NAMALWA (cell line): ENCODE measurements at places on chromosomes 4 and X.

DNA sequence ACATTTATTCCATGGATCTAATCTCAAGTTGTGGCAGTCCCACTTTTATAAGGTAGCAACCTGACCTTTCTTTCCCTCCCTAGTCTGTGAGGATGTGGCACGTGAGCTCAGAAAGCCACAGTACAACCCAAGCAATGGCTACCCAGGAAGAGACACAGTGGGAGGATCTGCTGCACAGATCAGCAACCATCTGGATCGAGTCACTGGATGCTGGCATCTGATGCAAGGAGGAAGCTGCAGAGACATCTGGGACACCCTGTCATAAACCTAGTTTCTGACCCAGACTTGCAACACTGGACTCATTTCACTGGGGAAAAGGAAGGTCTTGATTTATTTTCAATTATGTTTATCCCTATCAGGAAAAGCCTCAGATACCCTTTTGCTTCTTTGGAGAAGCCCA, 327.1 kb downstream of the PAPSS1 start:
- no peak for DNase-seq

DNA sequence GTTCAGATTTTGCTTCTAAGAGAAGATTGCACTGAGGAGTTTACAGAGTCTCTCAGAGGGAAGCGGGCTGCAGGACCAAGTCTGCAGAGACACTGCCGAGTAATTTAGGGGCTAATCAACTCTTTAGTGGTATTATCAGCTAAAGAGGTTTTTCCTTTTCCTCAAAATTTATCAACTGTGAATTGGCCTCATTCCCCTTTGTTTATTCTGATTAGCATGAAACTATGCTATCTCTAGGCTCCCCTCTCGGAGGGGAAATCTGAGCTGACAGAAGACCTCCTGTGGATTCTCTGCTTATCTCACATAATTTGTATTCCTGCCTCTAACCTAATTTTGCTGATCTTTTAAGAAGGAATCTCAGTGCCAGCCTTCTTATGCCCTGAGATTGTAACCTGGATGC, 201.0 kb downstream of the DCTD start:
- no peak for DNase-seq

- no peak for DNase-seq
Observed at GRCh38 chr4:77209936-77210335, 52.9 kb downstream of the CCNG2 start.

DNA sequence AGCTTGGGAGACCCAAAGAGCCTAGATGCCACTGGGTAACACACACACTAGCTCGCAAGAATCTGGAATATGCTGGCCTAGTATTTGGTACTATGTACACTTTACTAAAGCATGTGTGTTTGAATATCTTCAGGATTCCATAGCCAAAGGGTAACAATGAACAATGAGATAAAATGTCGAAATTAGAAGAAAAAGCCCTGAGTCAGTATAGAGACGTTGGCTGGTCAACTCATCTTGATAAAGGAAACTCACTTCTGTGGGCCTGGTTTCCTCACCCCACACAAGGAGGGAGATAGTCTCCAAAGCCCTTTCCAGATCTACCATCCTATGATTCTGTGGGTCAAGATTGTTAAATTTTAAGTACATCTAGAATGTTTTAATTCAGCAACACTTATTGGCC, 6.9 kb downstream of the ZDHHC9 start:
- no peak for DNase-seq

DNA sequence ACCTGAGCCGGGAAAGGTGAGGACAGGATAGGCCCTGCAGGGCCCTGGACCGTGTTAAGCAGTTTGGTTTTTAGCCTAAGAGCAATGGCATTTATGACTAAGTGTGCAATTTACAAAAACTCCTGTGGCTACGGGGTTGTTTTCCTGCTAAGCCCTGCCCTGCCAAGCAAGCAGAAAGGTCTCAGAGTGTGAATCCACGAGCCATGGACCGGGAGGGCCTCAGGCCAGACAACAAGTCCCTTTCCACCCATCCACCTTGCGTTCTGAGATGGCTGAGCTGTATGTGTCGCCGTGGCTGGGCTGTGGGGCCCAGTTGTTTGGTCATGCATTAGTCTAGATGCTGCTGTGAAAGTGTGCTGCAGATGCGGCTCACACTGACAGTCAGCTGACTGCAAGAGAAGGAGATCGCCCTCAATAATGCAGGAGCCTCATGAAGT, 33.9 kb upstream of the AFAP1 start:
- DNase-seq = no peak

GRCh38 chr4:85571008-85571407, 96.1 kb downstream of the ARHGAP24 start:
- no peak for DNase-seq

DNA sequence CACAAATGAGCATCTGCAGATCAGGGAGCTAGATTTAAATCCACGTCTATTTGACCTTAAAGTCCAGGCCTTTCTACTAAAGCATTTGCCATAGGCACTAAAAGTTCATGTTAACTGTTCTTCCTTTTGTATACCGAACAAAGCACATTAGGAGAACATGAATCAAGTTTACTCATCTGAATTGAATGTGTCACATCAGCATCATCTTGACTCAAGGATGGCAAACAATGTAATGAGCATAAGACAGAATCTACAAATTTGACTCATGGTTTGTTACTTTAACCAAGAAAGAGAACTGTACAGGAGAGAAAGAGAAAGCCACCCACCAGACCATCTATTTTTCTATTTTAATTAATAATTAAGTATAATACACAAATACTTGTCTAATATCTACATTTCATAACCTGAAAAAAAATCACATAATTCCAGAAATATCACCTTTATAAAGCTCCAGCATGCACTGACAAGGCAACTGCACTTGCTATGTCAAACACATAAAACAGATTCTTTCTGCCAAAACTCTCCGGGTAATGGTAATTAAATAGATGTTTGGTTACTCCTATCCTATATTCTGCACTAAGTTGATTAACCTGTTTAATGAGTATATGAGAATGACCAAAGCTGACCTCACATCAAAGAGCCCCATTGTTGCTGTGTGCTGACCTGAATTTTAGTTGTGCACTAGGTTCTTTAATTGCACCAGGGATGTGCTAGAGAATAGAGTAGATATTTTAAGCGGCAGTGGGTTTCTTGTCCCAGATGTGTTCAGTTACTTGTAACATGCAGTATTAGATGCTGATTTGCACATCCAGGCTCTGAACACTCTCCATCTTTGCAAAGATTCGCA, 42.5 kb upstream of the LEF1 start:
- no peak for DNase-seq

- DNase-seq = no peak
Observed at GRCh38 chrX:71081330-71082123, 13.4 kb upstream of the SNX12 start.

DNA sequence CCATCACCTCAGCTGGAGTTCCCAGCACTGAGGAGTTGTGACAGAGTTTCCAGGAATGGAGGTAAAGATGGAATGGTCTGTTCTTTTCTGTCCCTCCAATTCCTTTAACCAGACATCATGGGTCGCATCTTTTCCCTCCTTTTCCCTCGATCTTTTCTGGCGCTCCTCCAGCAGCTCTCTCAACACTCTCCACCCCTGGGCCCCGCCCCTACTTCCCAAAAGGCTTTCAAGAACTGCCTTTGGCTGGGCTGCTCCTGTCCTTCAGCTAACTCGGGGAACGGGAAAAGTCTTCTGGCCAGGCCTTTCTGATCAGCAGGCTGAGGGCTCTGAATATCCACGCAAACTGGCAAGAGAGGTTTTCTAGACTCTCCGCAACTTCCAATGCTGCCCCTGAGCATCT, 34.0 kb downstream of the UTP14A start:
- DNase-seq = no peak

DNA sequence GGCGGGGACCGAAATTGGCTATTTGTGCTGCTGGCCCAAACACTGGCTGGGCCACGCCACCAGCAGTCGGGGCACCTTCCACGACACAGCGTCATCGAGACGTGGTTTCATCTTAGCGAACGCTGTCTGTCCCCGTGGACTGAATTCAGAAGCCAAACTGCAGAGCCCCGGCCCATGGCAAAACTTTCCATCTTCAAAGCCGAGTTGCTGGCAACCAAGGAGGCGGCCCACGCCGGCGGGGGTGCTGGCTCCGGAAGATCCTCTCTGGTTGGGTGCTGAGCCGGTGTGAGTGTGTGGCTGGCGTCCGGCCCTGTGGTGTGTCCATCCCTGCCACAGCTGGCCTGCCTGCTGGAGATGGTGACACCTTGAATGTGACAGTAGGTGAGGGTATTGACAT, 96.6 kb upstream of the ADRA2C start:
- DNase-seq = no peak

- no peak for DNase-seq
Observed at GRCh38 chrX:71214604-71215337, 8.3 kb upstream of the GJB1 start.

DNA sequence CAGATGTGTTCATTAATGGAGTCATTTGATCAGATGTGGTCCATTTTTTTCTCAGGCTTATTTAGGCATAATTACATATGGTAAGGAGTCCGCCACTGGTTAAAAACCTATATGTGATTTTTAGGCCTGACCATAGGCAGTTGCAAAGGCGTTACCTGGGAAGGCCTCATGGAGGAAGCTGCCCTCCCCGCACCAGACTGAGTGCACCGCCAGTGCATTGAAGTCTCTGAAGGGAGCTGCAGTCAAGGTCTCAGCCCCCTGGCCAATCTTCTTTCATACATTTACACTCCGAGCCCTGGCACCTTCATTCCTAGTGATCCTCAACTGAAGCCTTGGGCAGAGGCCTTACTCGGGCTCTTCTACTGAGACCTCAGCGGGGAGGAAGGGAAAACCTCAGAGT, 898.2 kb upstream of the AGA start:
- DNase-seq = no peak

DNA sequence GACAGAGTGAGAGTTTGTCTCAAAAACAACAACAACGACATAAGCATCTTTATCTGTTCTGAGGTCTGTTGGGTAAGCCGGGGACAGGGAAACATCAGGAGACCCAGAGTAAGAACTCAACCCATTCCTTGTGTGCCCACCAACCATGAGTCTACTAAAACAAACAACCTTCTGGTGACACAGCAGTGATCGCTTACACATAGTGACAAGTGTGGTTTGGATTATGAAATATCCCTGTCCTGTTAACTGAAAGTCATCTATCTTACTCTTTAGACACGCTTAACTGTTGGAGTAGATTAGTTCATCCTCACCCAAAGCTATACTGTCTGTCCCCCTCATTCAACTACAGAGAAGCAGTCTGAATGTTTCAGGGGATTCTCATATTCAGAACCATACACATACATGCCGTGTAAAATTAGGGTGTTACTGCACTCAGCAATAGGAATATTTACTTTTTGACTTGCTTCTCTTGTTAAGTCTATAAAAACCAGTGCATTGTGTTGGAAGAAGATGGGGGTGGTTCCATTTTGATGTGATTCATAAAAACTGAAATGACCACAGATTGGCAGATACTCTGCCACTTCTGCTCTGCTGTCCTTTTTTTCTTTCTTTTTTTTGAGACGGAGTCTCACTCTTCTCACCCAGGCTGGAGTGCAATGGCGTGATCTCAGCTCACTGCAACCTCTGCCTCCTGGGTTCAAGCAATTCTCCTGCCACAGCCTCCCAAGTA, 27.4 kb downstream of the PHKA2 start:
- DNase-seq = no peak

DNA sequence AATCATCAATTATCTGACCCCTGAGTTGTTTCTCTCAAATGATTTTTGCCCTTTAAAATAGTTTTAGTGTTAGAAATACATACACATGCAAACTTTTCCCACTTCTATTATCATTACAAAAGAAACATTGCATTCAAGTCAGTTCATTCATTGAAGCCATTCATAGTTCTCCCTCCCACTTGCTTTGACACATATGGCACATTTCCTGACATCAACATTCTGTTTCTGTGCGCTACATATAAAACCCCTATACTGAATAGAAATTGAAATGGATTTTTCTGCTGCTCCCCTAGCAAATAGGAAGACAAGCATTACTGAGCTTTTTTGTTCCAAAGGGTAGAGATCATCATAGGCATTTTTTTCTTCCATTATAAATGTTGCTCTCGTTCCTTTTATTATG, 497.9 kb upstream of the PCDH10 start:
- no peak for DNase-seq

- DNase-seq = peak; percentile 84
Observed at GRCh38 chrX:19840899-19841648, 46.3 kb downstream of the SH3KBP1 start.

DNA sequence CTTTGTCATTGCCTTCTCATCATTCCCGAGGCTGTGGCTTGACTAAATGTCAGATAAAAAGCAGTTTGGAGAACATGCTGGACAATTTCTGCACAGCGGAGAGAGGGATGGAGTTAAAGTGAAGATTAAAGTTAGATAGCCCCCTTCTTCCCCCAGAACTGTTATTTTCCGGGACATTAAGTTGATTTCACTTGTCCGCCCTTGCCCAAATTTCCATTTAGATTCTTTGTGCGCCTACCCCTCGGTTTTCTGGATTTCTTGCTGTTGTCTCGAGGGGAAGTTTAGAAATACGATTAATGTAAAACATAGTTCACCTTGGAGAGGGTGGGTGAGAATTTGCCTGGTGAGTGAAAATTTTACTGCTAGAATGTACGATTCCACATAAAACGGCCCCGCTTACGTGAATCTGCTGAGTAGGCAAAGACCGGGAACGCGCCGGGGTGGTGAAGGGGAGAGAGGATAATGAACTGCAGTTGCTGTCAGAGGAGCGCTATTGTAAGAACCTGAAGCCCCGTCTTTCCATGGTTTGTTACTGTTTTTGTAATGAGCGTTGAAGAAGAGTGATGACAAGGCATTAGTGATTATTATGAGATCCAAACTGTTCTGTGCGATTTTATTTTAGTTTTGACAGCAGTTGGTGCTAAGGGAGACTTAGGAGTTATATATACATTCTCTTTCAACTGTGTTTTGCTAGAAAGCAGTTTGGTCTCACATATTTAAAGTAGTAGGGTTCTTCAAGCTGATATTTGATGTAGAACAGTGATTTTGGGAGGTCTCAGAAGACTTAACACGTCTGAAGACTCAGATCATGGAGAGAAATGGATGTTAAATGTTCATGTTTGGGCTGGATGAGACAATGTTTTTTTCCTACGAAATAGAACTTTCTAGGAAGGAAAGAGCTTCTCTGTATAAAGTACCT, 73.0 kb downstream of the AFF1 start:
- DNase-seq = peak; percentile 50

- no peak for DNase-seq
Observed at GRCh38 chrX:5823903-5824302, 404.8 kb downstream of the NLGN4X start.

DNA sequence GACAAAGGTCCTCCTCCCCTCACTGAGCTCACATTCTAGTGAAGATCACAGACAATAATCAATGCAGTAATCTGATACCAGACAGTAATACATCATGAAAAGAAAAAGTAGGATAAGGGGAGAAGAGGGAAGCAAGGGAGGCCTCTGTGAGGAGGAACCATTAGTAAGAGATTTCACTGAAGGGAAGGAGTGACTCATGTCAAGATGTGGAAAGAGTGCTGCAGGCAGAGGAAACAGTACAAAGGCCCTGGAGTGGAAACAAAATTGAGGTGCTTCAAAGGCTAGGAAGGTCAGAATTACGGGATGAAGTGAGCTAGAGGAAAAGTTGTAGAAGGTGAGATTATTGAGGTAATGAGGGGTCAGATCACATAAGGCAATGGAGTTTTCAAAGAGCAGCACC, 38.1 kb downstream of the LAMTOR3 start:
- DNase-seq = no peak
